Germinal center (tissue), 1 donor: ENCODE measurements at places on chromosomes 12 and 14.
A peak's percentile ranks its signal among the peaks of the same experiment; 100 is the strongest.

- DNase-seq: peak; percentile 87
Observed at GRCh38 chr12:54159140-54159539, 29.6 kb downstream of the SMUG1 start.

DNA sequence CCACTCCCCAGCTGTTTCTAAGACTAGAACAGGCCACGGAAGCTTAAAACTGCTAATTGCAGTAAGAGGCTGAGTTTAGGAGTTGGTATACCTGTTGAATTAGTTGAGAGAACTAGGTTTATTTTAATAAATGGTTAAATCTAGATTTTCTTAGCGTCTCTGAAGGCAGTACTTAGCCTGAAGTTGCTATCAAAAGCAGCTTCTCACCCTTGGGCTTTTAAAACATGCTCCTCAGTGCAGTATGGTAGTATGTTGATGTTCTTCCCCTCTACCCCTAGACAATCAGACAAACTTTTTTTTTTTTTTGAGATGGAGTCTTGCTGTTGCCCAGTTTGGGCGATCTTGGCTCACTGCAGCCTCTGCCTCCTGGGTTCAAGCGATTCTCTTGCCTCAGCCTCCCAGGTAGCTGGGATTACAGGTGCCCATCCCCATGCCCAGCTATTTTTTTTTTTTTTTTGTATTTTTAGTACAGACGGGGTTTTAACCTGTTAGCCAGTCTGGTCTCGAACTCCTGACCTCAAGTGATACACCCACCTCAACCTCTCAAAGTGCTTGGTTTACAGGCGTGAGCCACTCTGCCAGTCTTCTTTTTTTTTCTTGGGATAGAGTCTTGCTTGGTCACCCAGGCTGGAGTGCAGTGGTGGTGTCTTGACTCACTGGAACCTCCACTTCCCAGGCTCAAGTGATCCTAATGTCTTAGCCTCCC lies 6.8 kb downstream of the SRSF5 start:
- DNase-seq: no peak

DNA sequence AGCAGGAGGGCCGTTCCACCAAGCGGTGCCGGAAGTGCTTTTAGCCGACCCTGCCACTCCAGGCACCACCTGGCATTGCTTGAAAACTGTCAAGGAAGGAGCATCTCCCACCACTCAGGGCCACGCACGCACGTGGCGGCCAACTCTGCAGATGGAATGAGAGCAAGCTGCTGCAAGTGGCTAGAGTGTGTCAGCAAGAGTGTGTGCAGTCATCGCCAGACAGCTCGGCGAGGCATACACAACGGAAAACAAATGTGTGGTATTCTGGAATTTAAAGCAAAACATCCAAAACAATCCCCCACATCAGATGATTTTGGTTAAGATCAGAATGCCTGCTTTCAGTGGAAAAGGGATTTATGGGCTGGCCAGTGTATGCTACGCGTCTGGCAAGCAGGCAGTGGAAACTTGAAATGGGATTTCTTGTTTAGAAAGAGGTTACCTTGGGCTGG lies 11.2 kb downstream of the CD9 start:
- no peak for DNase-seq

DNA sequence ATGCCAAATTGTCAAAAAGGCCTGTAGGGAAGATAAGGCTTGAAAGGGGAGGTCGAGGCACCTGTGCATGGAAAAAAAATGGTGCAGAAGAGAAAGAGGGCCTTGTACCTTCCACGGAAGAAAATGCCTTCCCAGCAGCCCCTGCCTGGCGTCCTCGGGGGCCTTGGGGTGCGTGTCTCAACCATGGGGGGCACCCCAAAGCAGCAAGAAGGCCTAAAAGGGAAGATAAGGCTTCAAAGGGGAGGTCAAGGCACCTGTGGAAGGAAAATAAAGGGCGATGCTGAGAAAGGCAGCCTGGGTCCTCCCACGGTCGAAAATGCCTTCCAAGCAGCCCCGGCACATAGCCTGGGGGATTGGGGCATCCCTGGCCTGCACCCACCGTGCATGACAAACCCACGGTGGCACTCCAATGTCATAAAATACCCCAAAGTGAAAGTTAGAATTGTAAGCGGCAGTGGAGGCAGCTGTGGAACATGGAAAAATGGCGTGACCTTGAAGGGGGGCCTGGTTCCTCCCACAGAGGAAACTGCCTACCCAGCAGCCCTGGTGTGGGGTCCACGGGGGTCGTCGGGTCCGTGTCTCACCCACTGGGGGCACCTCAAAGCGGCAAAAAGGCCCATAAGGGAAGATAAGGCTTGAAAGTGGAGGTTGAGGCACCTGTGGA lies 275.0 kb downstream of the ALG10 start:
- no peak for DNase-seq

- DNase-seq: peak; percentile 25
Observed at GRCh38 chr12:108519558-108519957, 4.5 kb downstream of the FICD start.

GRCh38 chr14:21557084-21557901 lies 22.6 kb downstream of the OR10G3 start:
- DNase-seq: peak; percentile 60

DNA sequence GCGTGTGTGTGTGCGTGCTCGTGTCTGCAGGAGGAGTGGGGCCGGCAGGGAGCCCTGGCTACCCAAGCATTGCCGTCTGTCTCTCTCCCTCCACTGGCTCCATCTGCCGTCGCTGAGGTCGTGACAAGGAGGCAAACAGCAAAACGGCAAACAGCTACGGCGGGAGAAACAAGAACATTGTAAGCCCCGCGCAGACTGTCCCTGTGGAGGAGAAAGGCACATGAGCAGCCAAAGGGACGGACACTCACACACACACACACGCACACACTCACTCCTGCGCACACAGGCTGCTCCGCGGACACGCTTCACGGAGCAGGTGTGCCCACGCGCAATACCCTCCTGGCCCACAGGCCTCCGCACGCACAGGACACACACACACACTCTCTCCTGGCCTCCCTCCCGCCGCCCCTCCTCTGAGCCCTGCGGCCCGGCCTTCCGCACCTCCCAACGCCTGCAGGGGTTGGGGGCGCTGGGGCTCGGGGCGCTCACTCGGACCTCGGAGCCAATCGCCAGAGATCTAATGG lies 905 bp downstream of the CISTR start:
- DNase-seq: peak; percentile 54

DNA sequence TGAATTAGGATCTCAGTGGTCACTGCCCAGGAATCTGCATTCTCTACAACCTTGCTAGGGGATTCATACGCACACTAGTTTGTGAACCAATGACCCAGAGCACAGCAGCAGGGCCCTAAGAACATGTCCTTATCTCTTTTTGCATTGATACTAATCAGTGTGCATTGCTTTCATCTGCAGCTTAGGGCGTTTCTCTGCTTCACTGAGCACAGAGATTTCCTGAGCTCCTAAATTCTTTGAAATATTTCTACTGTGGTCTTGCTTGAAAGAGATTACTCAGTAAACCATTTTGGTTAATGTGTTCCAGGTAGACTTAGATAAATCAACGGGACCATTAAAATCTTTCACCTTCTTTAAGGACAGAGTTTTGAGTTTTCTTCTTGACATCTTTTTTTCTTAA lies 351.3 kb upstream of the KITLG start:
- DNase-seq: no peak

DNA sequence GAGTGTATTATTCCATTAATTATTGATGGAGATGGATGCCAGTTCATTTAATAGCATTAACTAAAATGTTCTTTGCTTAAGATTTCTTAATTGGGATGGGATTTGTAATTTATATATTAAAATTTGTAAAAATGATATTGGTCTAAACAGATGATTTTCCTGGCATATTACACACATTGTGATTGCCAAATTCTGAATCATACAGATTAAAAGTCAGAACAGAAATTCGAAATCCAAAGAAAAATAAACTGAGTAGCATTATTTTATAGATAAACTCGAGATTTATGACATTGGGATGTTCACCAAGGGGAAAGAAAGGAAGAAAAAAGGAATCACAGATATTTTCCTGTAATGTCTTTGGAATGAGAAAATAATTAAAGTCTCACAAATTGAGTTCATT lies 481.1 kb downstream of the CCER1 start:
- DNase-seq: no peak

GRCh38 chr12:2543801-2544200 lies 251.0 kb upstream of the FKBP4 start:
- no peak for DNase-seq

DNA sequence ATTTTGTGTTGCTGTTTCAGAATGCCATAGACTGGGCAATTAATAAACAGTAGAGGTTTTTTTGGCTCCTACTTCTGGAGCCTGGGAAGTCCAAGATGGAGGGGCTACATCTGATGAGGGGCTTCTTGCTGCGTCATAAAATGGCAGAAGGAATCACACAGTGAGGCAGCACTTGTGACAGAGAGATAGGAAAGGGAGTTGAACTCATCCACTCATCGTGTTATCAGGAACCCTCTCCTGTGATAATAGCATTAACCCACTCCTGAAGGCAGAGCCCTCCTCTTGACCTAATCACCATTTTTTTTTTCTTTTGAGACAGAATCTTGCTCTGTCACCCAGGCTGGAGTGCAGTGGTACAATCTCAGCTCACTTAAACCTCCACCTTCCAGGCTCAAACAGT lies 9.7 kb downstream of the TDG start:
- DNase-seq: no peak

GRCh38 chr12:83365317-83365716 lies 678.6 kb downstream of the TMTC2 start:
- no peak for DNase-seq

GRCh38 chr14:35394326-35395013 lies 10.1 kb downstream of the NFKBIA start:
- no peak for DNase-seq

GRCh38 chr12:75162845-75163244 lies 46.8 kb downstream of the KCNC2 start:
- DNase-seq: no peak

- DNase-seq: peak; percentile 34
Observed at GRCh38 chr12:31906557-31907301, 52.5 kb upstream of the RESF1 start.

DNA sequence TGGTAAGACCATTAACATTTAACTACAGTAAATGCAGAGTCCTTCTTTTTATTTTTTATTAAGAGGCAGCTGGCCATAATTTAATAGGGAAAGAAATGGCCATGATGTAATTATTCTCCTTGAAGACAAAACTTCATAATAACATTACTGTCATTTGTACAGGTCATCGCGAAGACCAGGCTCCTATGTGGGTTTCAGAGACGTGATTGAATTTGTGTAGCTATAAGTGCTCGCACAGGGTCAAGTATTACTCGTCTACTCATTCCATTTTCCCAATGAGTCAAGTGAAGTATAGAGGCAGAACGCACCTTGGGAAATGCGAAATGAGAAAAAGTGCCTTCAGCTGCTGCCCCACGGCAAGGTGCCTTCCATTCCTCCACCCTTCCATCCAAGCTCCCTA lies 40.4 kb downstream of the EGLN3 start:
- DNase-seq: no peak

DNA sequence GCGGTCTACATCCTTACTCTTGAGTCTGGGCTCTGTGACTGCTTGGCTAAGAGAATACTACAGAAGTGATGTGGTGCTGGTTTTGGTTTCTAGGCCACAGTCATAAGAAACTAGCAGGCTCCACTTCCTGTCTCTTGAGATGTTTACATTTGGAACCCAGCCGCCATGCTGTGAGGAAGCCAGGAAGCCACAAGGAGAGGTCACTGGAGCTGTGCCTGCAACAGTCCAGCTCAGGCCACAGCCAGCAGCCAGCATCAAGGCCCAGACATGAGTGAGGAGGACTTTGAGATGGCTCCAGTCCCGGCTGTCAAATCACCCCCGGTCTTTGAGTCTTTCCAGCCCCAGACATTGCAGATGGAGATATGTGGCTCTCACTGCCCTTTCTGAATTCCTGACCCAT lies 12.9 kb upstream of the FAM181A start:
- no peak for DNase-seq

GRCh38 chr14:88545256-88545655 lies 9.6 kb downstream of the PTPN21 start:
- no peak for DNase-seq

GRCh38 chr12:113239288-113239771 lies 18.1 kb downstream of the TPCN1 start:
- no peak for DNase-seq

- no peak for DNase-seq
Observed at GRCh38 chr12:57868851-57869268, 22.3 kb upstream of the CTDSP2 start.

- DNase-seq: no peak
Observed at GRCh38 chr14:38038986-38039385, 168.7 kb upstream of the SSTR1 start.

DNA sequence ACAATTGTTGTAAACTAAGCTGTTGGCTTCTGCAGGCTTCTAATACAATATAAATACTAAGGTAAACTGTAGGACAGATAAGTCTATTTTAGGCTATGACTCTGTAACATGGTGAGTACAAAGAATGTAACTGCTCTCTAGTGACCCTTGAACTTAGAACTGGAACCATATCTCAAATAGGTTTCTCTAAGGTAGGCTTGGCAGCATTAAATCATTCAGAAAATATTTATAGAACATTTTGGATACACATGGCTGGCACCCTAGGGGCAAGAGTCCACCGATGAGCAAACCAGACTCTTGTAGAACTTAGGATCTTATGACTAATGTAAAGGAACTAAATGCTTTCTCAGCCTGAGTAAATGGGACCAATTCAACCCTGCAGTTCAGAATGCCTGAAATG lies 19.4 kb upstream of the SLC25A3 start:
- no peak for DNase-seq

GRCh38 chr14:105858676-105859025 lies 332.3 kb downstream of the TMEM121 start:
- no peak for DNase-seq

DNA sequence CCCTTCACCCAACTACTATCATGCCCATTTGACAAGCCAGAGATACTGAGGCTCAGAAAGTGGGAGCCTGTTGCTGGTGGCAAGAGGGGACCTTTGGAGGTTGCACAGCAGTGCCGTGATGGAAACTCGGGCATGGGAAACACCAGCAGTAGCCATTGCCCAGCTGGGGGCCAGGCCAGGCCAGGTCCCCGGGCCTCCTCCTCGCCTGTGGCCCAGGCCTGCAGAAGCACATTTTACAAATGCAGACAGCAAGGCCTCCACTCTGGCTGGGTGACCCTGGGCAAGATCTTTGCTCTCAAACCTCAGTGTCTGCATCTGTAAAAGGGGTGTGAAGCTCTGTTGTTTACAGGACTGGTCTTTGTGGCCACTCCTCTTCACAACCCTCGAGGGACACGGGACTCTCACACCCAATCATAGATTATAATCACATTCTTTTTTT lies 4.5 kb upstream of the SH2B3 start:
- no peak for DNase-seq

DNA sequence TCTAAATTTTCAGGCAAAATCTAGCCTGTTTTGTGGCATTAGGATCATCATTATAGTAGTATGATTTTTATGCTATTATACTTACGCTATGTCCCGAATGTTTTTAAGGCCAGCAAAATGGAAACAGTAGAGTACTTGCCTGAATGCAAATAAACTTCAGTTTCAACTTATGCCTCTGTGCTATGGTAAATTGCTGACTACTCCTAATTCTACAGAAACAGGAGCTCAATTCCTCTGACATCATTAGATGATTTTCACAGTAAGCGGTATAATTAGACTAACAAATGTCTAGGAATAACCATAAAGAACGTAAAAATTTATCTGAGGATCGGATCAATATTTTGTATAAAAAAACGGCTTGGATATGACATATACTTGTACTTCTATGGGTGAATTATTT lies 270.0 kb downstream of the EGLN3 start:
- DNase-seq: no peak

GRCh38 chr12:110688446-110689280 lies at the start of gene HVCN1:
Gene HVCN1, minus strand, starts transcription at chr12:110689115. Its CDS starts 5,870 bp downstream, at chr12:110683245.
- DNase-seq: peak; percentile 79

GRCh38 chr14:61355892-61356325 lies 34.5 kb downstream of the PRKCH start:
- no peak for DNase-seq

- no peak for DNase-seq
Observed at GRCh38 chr14:69988979-69989378, 109.8 kb downstream of the SMOC1 start.
